KBM-7 (cell line): ENCODE measurements at places on chromosomes 16 and 17.

DNA sequence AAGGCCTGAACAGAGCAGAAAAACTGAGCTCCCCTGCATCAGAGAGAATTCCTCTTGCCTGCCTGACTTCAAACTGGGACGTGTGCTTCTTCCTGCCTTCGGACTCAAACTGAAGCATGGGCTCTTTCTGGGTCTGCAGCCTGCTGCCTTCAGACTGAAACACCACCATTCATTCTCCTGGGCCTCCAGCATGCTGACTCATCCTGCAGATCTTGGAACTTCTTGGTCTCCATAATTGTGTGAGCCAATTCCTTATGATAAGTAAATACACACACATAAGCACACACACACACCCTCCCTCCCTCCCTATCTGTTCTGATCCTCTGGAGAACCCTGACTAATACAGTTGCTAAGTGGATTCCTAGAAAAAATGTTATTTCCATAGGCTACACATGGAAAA is 874.3 kb upstream of the EEF2KMT start:
- DNase-seq, result no peak

GRCh38 chr16:49679095-49679494 is 176.8 kb downstream of the ZNF423 start:
- DNase-seq, result no peak

- DNase-seq, result no peak
Measured at GRCh38 chr17:3859940-3860339, 13.9 kb upstream of the NCBP3 start.

DNA sequence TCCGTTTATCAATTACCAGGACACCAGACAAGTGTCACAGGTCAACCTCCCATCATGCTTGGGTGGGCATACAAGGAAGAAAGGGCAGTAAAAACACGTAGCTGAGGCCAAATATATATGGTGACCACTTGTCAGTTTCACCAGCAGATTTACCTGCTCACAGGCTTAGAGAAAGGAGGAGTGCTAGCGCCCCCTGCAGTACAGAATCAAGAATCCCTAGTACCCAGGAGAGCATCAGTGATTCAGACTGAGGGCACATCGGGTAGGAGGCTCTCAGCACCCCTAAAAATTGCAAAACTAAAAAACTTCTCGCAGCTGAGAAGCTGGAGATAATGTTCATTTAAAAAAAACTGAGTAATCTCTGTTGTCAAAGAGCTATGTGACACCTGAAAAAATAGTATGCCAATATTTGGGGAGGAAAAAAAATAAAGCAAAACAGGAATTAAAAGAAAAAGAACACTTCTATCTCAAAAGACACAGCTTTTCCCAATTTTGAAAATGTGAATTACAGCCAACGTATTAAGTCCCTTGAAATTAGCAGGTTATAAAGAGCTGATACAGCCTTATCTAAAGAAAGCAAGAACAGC is 21.2 kb upstream of the MON1B start:
- DNase-seq, result peak; percentile 54

DNA sequence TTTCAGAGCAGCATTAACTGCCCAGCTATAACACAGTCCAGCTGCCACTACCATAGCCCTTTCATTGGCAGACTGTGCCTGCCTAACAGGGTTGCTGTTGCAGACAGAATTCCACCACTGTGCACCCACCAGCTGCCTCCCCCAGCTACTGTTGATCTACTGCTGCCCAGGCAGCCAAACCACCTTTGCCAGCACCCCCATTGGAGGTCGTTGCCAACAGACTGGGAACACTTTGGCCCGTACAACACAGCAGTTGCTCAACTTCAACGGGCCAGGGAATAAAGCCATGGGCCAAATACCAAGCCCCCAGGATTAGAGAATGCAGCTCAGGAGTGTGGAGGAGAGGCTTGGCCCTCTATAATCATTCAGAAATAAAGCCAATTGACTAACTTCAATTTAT is 473.6 kb downstream of the CDH11 start:
- DNase-seq, result no peak

GRCh38 chr17:45857977-45858708 is 13.5 kb downstream of the SPPL2C start:
- peak; percentile 47 for DNase-seq

- no peak for DNase-seq
Measured at GRCh38 chr16:30991052-30991451, 6.0 kb downstream of the HSD3B7 start.

DNA sequence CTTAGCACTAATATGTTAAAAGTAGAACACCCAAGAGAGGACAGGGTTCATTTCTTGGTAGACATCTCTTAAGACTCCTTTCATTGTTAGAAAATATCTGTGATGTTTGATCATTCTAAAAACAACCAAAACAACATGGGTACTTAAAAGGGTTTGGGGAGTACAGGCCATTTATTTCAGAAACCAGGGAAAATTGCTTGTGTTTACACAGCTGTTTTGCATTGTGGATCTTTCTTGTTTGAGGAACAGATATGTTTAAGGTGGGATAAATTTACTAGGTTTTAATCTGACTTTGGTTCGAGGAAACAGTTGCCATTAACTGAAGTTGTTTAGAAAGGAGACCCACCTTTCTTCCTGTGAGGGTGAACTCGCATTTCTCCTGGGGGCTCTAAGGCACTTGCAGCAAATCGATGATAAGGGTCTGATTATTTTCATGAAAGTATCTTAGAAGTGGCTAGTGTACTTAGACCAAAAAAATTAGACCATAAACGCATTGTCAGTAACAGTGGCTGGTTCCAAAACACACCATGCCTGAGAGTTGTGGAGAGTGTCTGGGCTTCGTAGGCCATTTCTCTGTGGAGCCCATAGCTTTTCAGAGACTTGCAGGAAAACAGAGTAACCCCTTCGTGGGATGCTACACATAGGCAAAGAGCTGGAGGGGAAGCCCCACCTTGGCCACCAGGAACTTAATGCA is 17.6 kb downstream of the CLUAP1 start:
- DNase-seq, result no peak

DNA sequence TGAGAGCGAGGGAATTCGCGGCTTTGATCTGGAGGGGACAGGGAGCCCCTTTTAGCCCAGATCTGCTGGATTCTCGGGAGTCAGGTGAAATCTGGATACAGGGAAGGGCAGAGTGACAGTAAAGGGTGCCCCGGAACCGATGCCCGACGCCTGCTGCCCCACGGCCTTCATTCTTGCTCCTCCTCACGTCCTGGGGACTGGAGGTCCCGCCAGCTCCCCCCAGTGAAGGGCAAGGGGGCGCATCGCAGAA is 596 bp downstream of the OR1F1 start:
- no peak for DNase-seq

DNA sequence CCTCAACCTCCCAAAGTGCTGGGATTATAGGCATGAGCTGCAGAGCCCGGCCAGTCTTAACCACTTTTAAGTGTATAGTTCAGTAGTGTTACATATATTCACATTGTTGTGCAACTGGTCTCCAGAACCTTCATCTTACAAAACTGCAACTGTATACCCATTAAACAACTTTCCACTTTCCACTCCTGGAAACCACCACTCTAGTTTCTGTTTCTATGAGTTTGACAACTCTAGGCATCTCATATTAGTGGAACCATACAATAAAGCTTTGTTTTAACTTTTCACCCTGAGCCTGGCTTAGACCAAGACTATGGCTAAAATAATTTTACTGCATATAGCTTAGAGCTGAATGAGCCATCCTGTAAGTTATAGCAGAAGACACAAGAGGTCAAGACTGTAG is 108.0 kb upstream of the GOT2 start:
- DNase-seq, result no peak

DNA sequence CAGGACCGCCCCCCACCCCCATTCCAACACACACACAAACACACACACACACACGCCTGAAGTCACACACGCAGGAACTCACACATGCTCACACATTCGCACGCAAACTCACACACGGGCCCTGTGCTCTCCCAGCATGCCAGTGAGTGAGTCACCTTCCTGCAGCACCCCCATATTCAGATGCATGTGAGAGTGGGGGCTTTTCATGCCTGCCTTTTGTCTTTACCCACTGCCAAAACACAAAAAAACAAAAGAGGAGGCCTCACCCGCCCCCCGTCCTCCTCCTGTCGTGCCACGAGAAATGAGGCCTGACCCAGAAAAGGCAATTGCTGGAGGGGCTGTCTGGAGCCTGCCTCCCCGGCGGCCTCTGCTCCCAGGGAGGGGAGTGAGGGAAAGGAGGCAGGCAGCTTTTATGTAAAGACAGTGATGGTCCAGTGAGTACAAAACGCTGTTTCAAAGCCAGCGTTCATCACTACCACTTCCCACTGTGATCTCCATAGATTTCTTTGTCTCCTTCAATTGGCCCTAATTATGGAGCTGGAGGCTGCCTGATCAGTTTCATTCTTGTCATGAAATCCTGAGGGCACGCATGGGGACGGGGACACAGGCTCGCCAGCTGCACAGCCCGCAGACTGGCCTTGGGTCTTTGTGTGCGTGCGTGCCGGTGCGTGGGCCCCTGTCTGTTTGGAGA is 29.5 kb upstream of the GSE1 start:
- no peak for DNase-seq

GRCh38 chr16:81715358-81716196 is 63.5 kb upstream of the PLCG2 start:
- no peak for DNase-seq

GRCh38 chr17:37779554-37779953 is 34.7 kb upstream of the HNF1B start:
- no peak for DNase-seq

DNA sequence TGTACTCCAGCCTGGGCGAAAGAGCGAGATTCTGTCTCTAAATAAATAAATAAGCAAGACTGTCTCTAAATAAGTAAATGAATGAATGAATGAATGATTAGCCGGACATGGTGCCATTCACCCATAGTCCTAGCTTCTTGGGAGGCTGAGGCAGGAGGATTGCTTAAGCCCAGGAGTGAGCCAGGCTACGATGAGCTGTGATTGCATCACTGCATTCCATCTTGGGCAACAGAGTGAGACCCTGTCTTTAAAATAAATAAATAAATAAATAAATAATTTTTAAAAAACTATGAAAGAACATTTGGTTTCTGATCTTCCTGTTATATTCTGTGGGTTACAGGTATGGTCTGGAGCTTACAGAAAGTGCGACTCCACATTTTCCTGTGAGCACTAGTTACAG is 65.0 kb downstream of the C17orf58 start:
- no peak for DNase-seq

DNA sequence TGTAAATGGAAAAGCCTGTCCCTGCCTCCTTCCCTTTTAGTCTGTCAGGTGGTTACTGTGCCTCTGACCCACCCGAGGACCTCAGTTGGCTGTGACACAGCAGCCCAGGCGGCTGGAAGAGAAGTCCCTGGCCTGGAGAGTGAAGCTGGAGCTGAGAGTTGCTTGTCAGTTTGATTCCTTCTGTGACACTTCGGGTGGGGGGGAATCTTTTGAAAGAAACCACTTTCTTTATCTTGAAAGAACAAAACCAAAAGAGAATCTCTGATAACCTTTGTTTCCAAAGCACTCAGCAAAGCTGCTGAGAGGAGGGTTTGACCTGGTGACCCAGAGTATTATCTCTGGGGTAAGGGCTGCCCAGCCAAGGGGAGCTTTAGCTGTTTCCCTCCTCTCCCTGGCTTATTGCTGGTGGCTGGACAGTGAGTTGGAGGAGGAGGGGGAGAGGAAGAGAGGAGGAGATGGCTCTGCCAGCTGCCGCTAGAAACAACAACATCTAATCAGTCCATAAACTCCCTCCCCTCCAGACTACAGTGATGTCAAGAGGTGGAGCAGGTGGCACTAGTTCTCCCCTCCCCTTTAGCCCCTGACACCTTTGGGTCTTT is 34.0 kb downstream of the YPEL2 start:
- DNase-seq, result peak; percentile 23

DNA sequence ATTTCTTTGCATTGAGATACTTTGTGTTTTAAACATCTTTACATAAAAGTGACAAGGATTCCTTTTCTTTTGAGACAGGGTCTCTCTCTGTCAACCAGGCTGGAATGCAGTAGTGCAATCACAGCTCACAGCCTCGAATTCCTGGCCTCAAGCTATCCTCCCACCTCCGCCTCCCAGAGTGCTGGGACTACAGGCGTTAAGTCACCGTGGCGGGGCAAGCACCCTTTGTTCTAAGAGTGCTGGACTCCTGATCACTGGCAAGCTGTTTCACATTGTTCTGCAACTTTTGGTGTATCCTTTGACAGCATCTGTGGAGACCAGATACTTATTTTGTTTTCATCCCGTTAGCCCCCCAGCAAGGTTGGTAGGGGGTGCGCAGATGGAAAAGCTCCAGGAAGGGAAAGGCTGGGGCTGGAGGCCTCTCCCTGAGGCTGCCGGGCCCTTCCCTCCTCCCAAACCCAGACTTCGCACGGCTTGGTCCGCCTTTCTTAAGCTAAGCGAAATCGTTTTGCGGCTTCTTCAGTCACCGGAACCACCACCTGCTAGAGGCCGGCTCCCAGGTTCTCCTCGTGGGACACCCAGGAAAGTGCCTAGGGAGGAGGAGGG is 1.1 kb downstream of the ST6GALNAC2 start:
- DNase-seq, result no peak

DNA sequence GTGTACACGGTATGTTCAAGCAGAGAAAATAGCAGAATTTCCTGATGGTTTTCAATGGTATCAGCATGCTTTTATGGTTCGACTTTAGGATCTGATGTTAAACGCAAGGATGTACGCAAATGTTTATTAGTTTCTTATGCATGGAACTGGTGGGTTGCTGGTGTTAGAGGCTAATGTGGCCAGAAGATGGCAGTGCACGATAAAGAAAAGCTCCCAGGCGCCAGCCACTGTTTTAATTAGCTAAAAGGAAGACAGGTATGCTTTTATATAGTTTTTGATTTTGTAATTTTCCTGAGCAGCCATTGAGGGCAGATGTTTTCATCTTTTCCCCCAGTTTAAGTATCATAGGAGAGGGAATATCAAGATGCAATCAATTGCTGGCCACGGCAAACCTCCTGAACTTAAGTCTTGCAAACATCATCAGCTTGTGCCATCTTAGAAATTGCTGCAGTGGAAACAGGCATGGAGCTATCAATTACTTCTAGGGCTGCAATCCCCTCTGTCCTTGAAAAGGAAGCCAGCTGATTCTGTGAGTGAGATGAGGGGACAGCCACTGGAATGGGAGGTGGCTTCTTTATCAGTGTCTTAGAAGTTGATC is 648.5 kb upstream of the RBFOX1 start:
- DNase-seq, result peak; percentile 48

GRCh38 chr17:18904482-18904881 is 46.6 kb downstream of the PRPSAP2 start:
- no peak for DNase-seq

GRCh38 chr17:34823023-34823422 is 138.2 kb downstream of the CCT6B start:
- no peak for DNase-seq

DNA sequence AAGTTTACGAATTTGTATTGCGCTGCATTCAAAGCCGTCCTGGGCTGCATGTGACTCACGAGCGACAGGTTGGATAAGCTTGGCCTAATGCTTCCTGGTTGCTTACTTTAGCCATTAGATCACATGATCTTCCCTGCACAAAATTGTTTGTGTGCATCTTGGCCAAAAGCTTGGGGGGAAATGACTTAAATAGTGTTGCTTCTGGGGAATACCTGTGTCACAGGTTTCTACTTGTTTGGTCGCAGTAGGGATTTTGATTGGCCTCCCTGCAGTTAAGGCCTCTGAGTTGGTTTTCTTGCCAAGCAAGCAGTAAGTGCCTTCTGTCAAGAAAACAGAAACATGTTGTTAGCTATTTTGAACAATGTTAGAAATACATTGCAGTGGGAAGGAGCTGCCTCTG is 39.6 kb upstream of the DUSP14 start:
- no peak for DNase-seq
